Spleen (tissue), 13 donors: ENCODE measurements at places on chromosomes 12 and 14. TPM values are rescaled to one million over a fixed set of nuclear protein-coding genes. Genes with fewer than 3 reads are reported as not detected.

DNA sequence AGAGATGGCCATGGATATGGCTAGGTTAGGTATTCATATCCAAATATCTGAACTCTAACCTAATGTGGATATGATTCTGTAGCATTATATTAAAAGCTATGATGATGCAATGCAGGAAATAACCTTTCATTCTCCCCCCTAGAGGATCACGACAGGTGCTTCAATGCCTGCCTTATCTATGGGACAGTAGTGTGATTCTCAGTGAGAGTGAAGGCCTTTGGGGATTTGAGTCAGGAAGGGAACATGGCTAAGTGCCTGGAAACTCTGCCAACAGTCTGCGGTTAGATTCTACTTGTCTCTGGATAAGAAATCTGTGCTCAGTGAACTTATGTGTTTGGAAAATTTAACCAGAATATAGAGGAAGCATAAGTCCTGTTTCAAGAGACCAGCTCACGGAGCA, 81.8 kb downstream of the SLC38A1 start:
- H3K36me3 ChIP-seq: no peaks in the 10 kb centered on the region
- no peaks in the 10 kb centered on the region for H3K27me3 ChIP-seq
- no peak for DNase-seq
- peak overlapping the region; percentile 18 for H3K27ac ChIP-seq

DNA sequence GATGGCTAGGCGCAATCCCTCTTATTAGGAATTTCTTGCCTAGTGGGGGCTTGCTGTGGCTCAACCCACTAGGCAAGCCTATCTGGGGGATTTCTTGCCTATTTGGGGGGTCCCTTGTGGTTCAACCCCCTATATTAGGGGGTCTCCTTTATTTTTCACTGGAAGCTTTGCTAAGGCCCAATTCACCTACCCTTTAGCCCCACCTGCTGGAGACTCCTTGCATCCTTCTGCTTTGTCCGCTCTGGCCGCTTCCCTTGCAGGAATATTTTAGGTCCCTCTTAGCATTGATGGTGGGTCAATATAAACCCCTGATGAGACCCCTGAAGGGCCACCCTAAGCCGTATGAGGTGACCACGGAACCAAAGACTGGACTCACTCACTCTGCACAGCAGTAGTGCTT, 1552.1 kb downstream of the AACS start:
- no peaks in the 10 kb centered on the region for H3K4me1 ChIP-seq
- no peak overlapping the region for H3K27ac ChIP-seq
- no peaks in the 10 kb centered on the region for H3K36me3 ChIP-seq
- H3K27me3 ChIP-seq: no peaks in the 10 kb centered on the region
- no peak overlapping the region for H3K4me3 ChIP-seq
- no peak for DNase-seq

- no peaks in the 10 kb centered on the region for H3K4me1 ChIP-seq
- no peaks in the 10 kb centered on the region for H3K36me3 ChIP-seq
- no peak overlapping the region for H3K4me3 ChIP-seq
- no peaks in the 10 kb centered on the region for H3K27me3 ChIP-seq
Measured at GRCh38 chr12:3351731-3352130, 139.3 kb upstream of the PRMT8 start.

DNA sequence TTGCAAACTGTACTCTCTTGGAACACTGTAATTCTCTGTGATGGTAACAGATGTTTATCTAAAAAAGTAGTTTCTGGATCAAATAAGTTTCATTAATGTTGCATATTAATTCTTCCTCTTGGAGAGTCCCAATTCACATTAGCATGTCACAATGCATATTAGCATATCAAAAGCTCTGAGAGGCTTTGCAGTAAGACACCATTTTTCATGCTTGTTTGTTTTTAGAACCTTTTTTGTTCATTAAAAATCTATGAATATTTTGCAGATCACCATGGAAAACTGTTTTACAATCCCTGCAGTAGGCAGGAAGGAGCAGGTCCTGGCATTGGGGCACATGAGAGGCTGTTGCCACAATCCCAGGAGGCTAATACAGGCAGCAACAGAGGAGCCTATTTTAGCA, 180.7 kb downstream of the KCNH5 start:
- no peaks in the 10 kb centered on the region for H3K4me1 ChIP-seq
- H3K27me3 ChIP-seq: no peaks in the 10 kb centered on the region
- no peaks in the 10 kb centered on the region for H3K36me3 ChIP-seq
- H3K4me3 ChIP-seq: no peak overlapping the region
- no peak for DNase-seq

DNA sequence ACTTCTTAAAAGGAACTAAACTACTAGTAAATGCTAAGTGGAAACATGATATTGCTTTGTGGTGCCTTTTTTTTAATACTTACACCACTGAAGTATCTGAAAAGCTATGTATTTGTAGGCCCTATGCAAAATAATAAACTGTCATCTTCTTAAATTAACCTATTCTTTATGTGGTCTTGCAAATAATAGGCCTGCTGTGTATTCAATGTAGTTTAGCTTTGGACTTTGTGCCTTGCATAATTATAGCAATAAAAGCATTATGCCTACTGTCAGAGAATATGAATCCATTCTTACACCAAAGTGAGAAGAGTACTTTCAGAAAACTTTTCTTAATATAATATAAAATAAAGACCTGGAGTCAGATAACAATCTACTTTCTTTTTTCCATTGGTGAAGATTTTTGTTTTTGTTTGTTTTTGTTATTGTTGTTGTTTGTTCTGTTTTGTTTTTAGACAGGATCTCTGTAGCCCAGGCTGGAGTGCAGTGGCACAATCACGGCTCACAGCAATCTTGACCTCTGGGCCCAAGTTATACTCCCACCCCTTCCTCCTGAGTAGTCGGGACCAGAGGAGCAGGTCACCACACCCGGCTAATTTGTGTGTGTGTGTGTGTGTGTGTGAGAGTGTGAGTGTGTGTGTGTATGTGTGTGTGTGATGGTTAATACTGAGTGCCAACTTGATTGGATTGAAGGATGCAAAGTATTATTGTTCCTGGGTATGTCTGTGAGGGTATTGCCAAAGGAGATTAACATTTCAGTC, 213.8 kb downstream of the SLC6A15 start:
- DNase-seq: no peak
- no peaks in the 10 kb centered on the region for H3K4me1 ChIP-seq
- H3K27ac ChIP-seq: no peak overlapping the region
- no peaks in the 10 kb centered on the region for H3K36me3 ChIP-seq
- H3K27me3 ChIP-seq: no peaks in the 10 kb centered on the region
- H3K4me3 ChIP-seq: no peak overlapping the region

GRCh38 chr12:67764055-67764454, 115.5 kb downstream of the DYRK2 start:
- no peaks in the 10 kb centered on the region for H3K4me1 ChIP-seq
- no peaks in the 10 kb centered on the region for H3K27me3 ChIP-seq

DNA sequence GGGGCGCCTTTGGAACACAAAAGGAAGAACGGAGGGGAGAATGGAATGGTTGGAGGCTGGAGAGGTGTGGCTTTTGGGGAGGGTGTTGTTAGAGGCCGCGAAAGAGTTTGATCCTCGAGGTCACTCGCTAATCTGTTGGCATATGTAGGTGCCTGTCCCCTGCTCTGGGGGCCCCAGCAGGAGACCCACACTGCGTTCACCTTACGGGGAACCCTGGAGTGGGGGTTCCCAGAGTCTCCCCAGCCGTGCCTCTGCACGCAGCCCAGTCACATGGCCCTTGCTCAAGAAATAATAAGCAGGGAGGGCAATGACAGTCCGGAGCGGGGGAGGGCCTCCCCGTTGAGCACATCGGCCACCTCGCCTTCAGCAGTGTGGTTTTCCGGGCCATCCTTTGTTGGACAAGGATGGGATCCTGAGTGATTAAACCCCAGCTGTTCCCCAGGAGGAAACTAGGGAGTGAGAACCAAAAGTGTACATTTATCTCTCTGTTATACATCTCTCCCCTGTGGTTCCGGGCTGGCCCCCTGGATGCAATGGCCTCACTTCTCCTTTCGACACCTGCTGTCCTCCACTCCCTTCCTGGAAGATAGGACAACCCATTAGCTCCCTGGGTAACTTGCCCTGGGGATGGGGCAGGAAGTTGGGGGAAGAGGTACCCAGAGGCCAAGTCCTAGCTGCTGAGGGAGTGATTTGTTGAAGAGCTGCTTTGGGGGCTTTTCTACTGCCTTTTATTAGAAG, 1.3 kb downstream of the PLEKHG3 start:
- H3K27ac ChIP-seq: peak overlapping the region; percentile 92
- peaks cover 82% of the 10 kb centered on the region for H3K4me1 ChIP-seq
- H3K27me3 ChIP-seq: peaks cover 37% of the 10 kb centered on the region
- peak; percentile 84 for DNase-seq
- no peaks in the 10 kb centered on the region for H3K36me3 ChIP-seq

GRCh38 chr12:70366581-70367257, 629 bp downstream of the KCNMB4 start:
- peak overlapping the region; percentile 96 for H3K4me3 ChIP-seq
- DNase-seq: peak; percentile 89
- no peak overlapping the region for H3K27ac ChIP-seq
- H3K4me1 ChIP-seq: peaks cover 8% of the 10 kb centered on the region
- H3K27me3 ChIP-seq: peaks cover 4% of the 10 kb centered on the region
- no peaks in the 10 kb centered on the region for H3K36me3 ChIP-seq

DNA sequence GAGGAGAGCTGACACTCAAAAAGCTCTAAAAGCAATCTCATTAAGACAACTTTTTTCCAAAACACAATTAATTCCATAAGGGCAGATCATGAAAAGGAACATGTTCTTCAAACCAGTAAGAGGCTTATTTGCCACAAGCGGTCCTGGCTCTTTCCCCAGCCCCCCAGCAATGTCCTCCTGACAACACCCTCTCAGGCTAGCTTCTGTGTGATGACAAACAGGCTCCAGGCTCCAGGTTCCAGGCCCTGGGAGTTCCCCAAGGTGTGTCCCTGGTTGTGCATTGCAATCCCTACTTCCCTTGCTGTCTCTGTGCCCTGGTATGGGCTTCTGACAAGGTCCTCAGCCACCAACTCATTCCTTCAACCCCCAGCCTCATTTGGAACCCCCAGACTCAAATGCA, 8.9 kb downstream of the HVCN1 start:
- peaks cover 29% of the 10 kb centered on the region for H3K4me1 ChIP-seq
- no peak overlapping the region for H3K27ac ChIP-seq
- no peaks in the 10 kb centered on the region for H3K36me3 ChIP-seq
- DNase-seq: peak; percentile 32

DNA sequence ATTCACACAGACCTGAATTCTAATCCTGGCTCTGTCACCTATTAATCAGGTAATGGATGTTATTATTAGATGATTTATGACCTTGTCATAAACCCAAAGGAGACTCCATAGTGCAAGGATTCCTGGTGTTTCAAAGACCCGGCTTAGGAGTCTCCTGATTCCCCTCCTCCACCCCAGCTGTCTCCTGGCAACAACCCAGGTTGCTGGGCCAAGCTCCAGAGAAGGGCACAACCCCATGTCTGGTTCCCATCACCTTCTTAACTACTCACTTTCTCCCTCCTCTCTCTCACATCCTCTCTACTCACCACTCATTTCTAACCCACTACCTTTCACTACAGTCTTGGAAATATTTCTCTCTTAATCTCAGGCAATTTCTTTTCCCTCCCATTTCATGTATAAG, 41.6 kb downstream of the RHOJ start:
- H3K4me3 ChIP-seq: no peak overlapping the region
- H3K4me1 ChIP-seq: no peaks in the 10 kb centered on the region

GRCh38 chr12:31263661-31264060, 62.3 kb downstream of the SINHCAF start:
- DNase-seq: no peak
- H3K27me3 ChIP-seq: no peaks in the 10 kb centered on the region
- H3K27ac ChIP-seq: no peak overlapping the region
- H3K36me3 ChIP-seq: no peaks in the 10 kb centered on the region

DNA sequence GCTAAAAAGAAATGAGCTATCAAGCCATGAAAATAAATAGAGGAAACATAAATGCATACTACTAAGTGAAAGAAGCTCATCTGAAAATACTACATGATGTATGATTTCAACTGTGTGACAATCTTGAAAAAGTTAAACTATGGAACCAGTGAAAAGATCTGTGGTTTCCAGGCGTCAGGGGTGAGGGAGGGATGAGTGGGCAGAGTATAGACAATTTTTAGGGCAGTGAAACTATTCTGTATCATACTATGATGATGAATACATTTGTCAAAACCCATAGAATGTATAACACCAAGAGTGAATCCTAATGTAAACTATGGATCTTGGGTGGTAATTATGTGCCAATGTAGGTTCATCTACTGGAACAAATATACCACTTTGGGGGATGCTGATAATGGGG, 21.3 kb downstream of the SPX start:
- no peaks in the 10 kb centered on the region for H3K36me3 ChIP-seq
- DNase-seq: no peak
- H3K4me1 ChIP-seq: no peaks in the 10 kb centered on the region
- H3K4me3 ChIP-seq: no peak overlapping the region
- H3K27me3 ChIP-seq: no peaks in the 10 kb centered on the region
- H3K27ac ChIP-seq: no peak overlapping the region

- H3K36me3 ChIP-seq: no peaks in the 10 kb centered on the region
- H3K27ac ChIP-seq: peak overlapping the region; percentile 68
- H3K27me3 ChIP-seq: no peaks in the 10 kb centered on the region
Measured at GRCh38 chr12:55847033-55847432, 4.3 kb upstream of the MMP19 start.

DNA sequence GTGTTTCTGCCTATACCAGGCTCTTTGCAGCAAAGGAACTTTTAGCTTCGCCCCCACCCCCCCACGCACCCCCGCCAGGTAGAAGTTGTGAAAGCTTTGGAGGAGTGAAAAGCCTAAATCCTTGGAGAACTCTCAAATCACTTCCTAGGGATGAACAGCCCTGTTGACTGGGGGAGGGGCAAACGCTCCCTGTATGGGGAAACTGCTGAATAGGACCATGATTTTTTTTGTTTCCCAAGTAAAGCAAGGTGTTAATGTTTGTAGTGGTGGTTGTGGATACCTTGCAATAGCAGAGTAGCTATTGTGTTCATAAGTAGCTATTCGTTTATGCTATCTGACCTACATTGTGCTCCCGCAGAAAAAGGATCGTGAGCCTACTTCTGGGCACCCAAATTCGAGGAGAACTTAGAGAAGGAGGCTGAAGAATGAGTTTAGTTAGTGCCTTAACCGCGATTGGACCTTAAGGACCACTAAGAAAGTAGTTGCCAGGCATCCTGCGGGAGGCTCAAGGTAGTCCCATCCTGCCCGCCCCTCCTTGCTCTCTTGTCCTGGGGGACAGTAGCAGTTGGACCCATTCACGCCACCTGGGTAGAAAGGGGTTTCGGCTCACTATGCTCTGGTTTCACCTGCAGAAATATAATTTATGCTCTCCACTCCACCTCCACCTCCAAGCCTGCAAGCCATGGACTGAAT, 901 bp upstream of the NFKBIA start:
- peaks cover 50% of the 10 kb centered on the region for H3K4me1 ChIP-seq
- H3K4me3 ChIP-seq: peak overlapping the region; percentile 97
- H3K27ac ChIP-seq: peak overlapping the region; percentile 100
- peaks cover 30% of the 10 kb centered on the region for H3K36me3 ChIP-seq
- H3K27me3 ChIP-seq: no peaks in the 10 kb centered on the region

GRCh38 chr14:64857979-64858744, 21.5 kb downstream of the SPTB start:
- no peaks in the 10 kb centered on the region for H3K36me3 ChIP-seq
- H3K4me3 ChIP-seq: no peak overlapping the region
- no peaks in the 10 kb centered on the region for H3K4me1 ChIP-seq
- no peak overlapping the region for H3K27ac ChIP-seq
- DNase-seq: no peak
- H3K27me3 ChIP-seq: no peaks in the 10 kb centered on the region

- peak overlapping the region; percentile 70 for H3K27ac ChIP-seq
- no peak overlapping the region for H3K4me3 ChIP-seq
- DNase-seq: peak; percentile 90
- H3K36me3 ChIP-seq: no peaks in the 10 kb centered on the region
- H3K4me1 ChIP-seq: peaks cover 44% of the 10 kb centered on the region
Measured at GRCh38 chr12:123075646-123076171, 75.2 kb downstream of the PITPNM2 start.

- no peak for DNase-seq
- H3K4me1 ChIP-seq: peaks cover 65% of the 10 kb centered on the region
- no peaks in the 10 kb centered on the region for H3K27me3 ChIP-seq
- peak overlapping the region; percentile 88 for H3K27ac ChIP-seq
Measured at GRCh38 chr12:123233505-123234308, 471 bp downstream of the MTRFR start.

The RD3L gene
- not detected for polyA plus RNA-seq

The FAM90A1 gene
- 0.32 TPM for polyA plus RNA-seq

The GCH1 gene
- polyA plus RNA-seq: 14.4 TPM
